Foreskin keratinocyte (primary cell): ENCODE measurements at places on chromosomes 12 and 14. TPM values are rescaled to one million over a fixed set of nuclear protein-coding genes. Genes with fewer than 3 reads are reported as not detected.

PRH2 gene
- not detected in 2 replicates for total RNA-seq

KDM5A gene
- 21.6 and 26.0 TPM in 2 replicates for total RNA-seq

KLRC3 gene
- total RNA-seq = not detected in 2 replicates

CRIP1 gene
- total RNA-seq = 4.2 and 5.4 TPM in 2 replicates

FZD10 gene
- 4.4 and 8.2 TPM in 2 replicates for total RNA-seq

SMOC1 gene
- 23.1 and 49.3 TPM in 2 replicates for total RNA-seq

CELA1 gene
- not detected in 2 replicates for total RNA-seq

NRL gene
- total RNA-seq = 0.27 and 0.46 TPM in 2 replicates

MYF6 gene
- total RNA-seq = not detected in 2 replicates

MIPOL1 gene
- total RNA-seq = 9.3 and 10.2 TPM in 2 replicates

TGFB3 gene
- 0.99 and 1.0 TPM in 2 replicates for total RNA-seq

GALNT9 gene
- not detected in 2 replicates for total RNA-seq

RAB35 gene
- total RNA-seq = 35.5 and 35.7 TPM in 2 replicates

LBHD2 gene
- total RNA-seq = not detected in 2 replicates

PTPRO gene
- total RNA-seq = 0.03 and 0.07 TPM in 2 replicates

PSME1 gene
- 199 and 201 TPM in 2 replicates for total RNA-seq

DENND5B gene
- total RNA-seq = 5.4 and 5.5 TPM in 2 replicates

CEBPE gene
- not detected in 2 replicates for total RNA-seq

MFAP5 gene
- 158 and 191 TPM in 2 replicates for total RNA-seq

GXYLT1 gene
- total RNA-seq = 9.4 and 9.7 TPM in 2 replicates

KLRC2 gene
- not detected in 2 replicates for total RNA-seq

SLC5A8 gene
- 0.10 and 0.14 TPM in 2 replicates for total RNA-seq

BICDL1 gene
- total RNA-seq = 6.4 and 7.0 TPM in 2 replicates

NPAS3 gene
- not detected in 2 replicates for total RNA-seq

DIO3 gene
- not detected in 2 replicates for total RNA-seq

ATF7 gene
- total RNA-seq = 11.4 and 13.6 TPM in 2 replicates

EMP1 gene
- 174 and 217 TPM in 2 replicates for total RNA-seq

PLBD1 gene
- total RNA-seq = 2.0 and 3.6 TPM in 2 replicates

PROX2 gene
- total RNA-seq = not detected in 2 replicates

ITGB7 gene
- 0.14 and 0.32 TPM in 2 replicates for total RNA-seq

ARHGAP9 gene
- 0.10 TPM in 1 of 2 replicates, not detected in the other for total RNA-seq

SLC22A17 gene
- total RNA-seq = 5.0 and 8.0 TPM in 2 replicates

USP30 gene
- total RNA-seq = 3.5 and 4.6 TPM in 2 replicates

CALM1 gene
- total RNA-seq = 489 and 498 TPM in 2 replicates

STXBP6 gene
- 0.25 and 0.37 TPM in 2 replicates for total RNA-seq

SERPINA3 gene
- not detected in 2 replicates for total RNA-seq

KITLG gene
- 9.0 and 16.7 TPM in 2 replicates for total RNA-seq

CLECL1 gene
- not detected in 2 replicates for total RNA-seq

IQSEC3 gene
- not detected in 2 replicates for total RNA-seq

ACVRL1 gene
- total RNA-seq = not detected in 2 replicates

BIN2 gene
- total RNA-seq = not detected in 2 replicates

SLCO1B1 gene
- total RNA-seq = not detected in 2 replicates

CD69 gene
- not detected in 2 replicates for total RNA-seq

DTX3 gene
- 8.8 and 10.4 TPM in 2 replicates for total RNA-seq

AKAP3 gene
- 1.2 and 1.7 TPM in 2 replicates for total RNA-seq

PTPRR gene
- 0.14 and 0.95 TPM in 2 replicates for total RNA-seq

LGALS3 gene
- total RNA-seq = 141 and 152 TPM in 2 replicates

ASPG gene
- 0.11 and 0.14 TPM in 2 replicates for total RNA-seq

FAM90A1 gene
- 0.28 and 0.41 TPM in 2 replicates for total RNA-seq

TEX52 gene
- total RNA-seq = not detected in 2 replicates

PNMA1 gene
- total RNA-seq = 12.2 and 13.6 TPM in 2 replicates

TDRD9 gene
- total RNA-seq = 0.35 and 1.6 TPM in 2 replicates

RGS6 gene
- total RNA-seq = not detected in 2 replicates

MDGA2 gene
- not detected in 2 replicates for total RNA-seq
